Uterine smooth muscle cell (primary cell): ENCODE measurements at places on chromosomes 7 and 10. TPM values are rescaled to one million over a fixed set of nuclear protein-coding genes. Genes with fewer than 3 reads are reported as not detected.

The SORBS1 gene
- 0.55 and 0.75 TPM in 2 replicates for total RNA-seq

The PRSS2 gene
- not detected in 2 replicates for total RNA-seq

The CISD1 gene
- 20.6 and 25.7 TPM in 2 replicates for total RNA-seq

The ACSM6 gene
- total RNA-seq = not detected in 2 replicates

The GPR15LG gene
- total RNA-seq = not detected in 2 replicates

The GSTO2 gene
- 1.7 and 5.1 TPM in 2 replicates for total RNA-seq

The OPN4 gene
- not detected in 2 replicates for total RNA-seq

The CYP2C19 gene
- not detected in 2 replicates for total RNA-seq

The CDHR3 gene
- 4.0 and 5.9 TPM in 2 replicates for total RNA-seq

The SYNPO2L gene
- under 0.01 TPM in 1 of 2 replicates, not detected in the other for total RNA-seq

The IFIT1B gene
- total RNA-seq = not detected in 2 replicates

The NUTM2D gene
- 0.33 and 0.62 TPM in 2 replicates for total RNA-seq

The LANCL2 gene
- total RNA-seq = 20.0 and 27.6 TPM in 2 replicates

The NPSR1 gene
- not detected in 2 replicates for total RNA-seq

The ACSL5 gene
- total RNA-seq = 0.22 and 0.50 TPM in 2 replicates

The MMRN2 gene
- 3.9 and 14.9 TPM in 2 replicates for total RNA-seq
